Prostate gland (tissue), 2 donors: ENCODE measurements at places on chromosomes 7 and 10. TPM values are rescaled to one million over a fixed set of nuclear protein-coding genes. Genes with fewer than 3 reads are reported as not detected.

Gene GPR146
- 25.9 TPM for total RNA-seq

Gene RBP4
- 5.3 TPM for total RNA-seq

DNA sequence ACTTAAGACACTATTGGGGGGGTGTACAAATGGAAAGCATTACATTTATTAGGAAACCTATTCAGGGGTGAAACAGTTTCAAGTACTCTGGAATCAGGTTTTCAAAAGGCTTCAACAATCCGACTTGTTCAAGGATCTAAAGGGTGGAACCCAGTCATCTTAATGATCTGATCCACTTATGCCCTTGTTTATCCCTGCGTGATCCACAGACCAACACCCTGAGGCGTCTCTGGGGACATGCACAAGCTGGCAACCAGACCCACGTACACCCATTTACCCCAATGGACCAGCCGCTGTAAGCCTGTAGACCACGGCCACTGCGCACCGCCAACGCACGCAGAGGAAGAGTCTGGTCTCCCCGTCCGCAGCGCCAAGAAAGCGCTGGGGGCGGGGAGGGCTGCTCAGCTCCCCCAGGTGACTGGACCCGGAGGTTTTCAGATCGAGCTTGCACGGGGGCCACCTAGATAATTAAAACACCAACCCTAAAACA, 13.4 kb downstream of the HNRNPF start:
- DNase-seq, result no peak

GRCh38 chr7:3162289-3162688, 118.6 kb upstream of the CARD11 start:
- DNase-seq, result no peak

DNA sequence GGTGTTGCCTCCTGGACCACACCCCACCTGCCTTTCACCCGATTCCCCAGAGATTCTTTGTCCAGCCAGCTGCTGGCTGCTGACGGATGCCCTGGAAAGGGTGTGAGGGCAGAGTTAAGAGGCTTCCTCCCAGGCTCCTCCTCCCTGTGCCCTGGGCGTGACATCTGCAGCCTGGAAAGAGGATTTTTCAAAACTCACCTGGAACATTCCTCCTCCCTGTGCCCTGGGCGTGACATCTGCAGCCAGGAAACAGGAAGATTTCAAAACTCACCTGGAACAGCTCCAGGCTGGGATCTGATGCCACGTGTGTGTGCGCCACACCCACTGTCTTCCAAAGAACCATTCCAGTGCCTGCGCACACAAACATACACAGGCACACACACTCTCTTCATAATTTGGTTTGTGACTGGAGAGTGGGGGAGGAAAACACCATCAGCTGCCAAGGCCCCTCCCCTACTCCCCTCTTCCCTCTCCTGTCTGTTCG, 5.2 kb downstream of the MARVELD1 start:
- peak; percentile 92 for DNase-seq

Gene CISD1
- total RNA-seq, result 10.3 TPM

Gene TFR2
- 0.59 TPM for total RNA-seq

Gene RAPGEF5
- total RNA-seq, result 29.8 TPM

DNA sequence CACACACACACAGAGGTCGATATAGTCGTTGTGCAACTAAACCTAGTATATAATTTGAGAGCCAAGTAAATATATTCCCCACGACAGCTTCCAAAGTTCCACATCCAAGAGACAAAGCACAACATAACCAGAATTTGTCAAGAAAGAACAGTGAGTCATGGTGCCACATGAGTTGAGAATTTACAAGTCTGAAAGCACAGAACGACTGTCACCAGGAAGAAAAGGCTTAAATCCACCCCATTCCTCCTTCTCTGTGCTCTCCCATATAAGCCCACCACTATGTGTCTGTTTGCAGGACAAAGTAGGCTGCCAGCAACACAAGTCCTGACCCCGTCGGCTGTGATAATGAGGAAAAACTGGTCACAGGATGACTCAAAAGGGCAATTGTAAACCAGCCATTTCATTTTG, 32.8 kb downstream of the GSAP start:
- DNase-seq, result no peak

- no peak for DNase-seq
Observed at GRCh38 chr10:128907155-128907941, 559.7 kb upstream of the MGMT start.

DNA sequence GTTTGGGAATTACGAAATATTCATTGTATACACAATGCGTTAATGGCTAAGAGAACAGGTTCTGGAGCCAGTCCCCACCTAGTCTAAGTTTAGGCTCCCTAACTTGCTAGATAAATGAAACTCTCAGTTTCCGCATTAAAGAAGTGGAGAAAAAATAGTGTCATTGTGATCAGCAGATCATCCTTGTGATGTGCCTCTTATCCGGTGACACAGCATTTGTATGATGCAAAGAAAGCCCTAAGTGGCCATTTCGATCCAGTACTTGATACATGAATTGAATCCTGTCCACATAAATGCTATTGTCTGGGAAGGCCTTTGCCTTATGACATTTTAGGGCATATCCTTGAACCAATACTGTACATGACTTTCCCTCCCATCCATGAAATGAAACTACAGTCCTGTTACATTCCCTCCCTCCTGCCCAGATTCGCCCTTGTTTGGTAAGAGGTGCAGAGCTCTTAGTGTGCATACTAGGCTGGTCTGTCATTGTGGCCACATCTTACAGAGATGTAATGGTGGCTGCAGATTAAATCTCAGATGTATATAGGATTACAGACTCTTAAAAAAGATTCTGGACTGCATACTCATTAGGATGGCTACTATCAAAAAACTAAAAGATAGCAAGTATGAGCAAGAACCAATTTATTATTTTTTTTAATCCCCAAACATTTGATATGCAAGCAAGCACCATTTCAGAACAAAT, 80.9 kb downstream of the LRRC4 start:
- DNase-seq, result no peak

Gene RTKN2
- 3.6 TPM for total RNA-seq

GRCh38 chr10:28628184-28628893, 49.0 kb upstream of the BAMBI start:
- peak; percentile 69 for DNase-seq

DNA sequence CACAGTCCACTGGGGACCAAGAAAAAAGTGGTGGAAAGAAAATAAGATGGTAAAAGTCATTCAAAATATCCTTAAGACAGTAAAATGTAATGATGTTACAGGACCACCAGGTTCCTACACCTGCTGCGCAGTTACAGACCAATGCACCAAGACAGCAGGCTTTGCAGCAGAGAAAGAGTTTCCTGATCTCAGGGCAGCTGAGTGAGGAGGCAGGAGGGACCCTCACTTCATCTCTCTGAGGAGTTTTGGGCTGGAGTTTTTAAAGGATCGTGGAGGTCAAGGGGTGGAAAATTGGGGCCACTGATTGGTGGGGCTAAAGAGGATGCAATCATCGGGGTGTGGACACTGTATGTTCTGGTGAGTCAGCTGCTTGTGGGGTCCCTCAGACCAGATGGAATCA, 100.0 kb downstream of the BMS1 start:
- DNase-seq, result no peak

DNA sequence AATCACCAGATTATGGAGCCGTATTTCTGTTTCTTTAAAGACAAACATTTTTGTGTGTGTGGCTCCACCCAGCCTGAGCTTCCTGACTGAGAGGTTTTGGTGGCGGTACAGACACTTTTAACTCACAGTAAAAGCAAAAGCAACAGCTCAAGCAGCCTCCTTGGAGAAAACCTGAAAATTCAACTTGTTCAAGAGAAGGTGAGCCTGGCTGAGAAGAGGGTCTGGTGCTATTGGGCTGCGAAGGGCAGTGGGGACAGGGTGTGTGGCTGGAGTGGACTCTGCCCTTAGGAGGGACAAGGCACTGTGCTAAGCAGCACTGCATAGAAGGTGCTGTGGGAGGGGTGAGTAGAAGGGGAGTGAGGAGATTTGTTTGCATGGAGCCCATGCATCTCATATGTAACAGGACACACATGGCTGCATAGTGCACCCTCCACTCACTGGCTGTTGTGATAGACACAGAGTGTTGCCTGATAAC, at the start of gene GIMAP7:
Gene GIMAP7 (plus strand): TSS at position 125 of the 475 bp plus-strand sequence. CDS start 5,103 bp downstream, outside the sequence.
- no peak for DNase-seq

Gene FAM237B
- total RNA-seq, result not detected

Gene FAM107B
- total RNA-seq, result 63.9 TPM

GRCh38 chr7:40597517-40597916, 462.7 kb downstream of the SUGCT start:
- no peak for DNase-seq

DNA sequence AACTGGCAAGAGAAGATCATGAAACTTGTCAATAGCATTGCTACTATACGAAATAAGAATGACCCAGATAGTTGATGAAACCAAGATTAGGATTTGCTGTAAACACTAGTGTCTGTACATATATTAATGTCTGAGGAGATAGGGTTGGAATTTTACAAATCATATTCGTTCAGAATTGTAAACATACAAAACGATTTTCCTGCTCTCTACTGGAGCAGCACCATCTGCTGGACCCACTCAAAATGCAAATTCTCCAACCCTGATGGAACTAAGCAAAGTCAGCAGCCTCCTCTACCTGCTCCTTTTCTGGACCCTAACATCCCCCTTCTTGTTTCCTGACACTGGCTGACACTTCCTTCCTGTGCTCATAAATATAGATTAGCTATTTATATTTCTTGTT, 29.4 kb upstream of the SGMS1 start:
- DNase-seq, result peak; percentile 15

DNA sequence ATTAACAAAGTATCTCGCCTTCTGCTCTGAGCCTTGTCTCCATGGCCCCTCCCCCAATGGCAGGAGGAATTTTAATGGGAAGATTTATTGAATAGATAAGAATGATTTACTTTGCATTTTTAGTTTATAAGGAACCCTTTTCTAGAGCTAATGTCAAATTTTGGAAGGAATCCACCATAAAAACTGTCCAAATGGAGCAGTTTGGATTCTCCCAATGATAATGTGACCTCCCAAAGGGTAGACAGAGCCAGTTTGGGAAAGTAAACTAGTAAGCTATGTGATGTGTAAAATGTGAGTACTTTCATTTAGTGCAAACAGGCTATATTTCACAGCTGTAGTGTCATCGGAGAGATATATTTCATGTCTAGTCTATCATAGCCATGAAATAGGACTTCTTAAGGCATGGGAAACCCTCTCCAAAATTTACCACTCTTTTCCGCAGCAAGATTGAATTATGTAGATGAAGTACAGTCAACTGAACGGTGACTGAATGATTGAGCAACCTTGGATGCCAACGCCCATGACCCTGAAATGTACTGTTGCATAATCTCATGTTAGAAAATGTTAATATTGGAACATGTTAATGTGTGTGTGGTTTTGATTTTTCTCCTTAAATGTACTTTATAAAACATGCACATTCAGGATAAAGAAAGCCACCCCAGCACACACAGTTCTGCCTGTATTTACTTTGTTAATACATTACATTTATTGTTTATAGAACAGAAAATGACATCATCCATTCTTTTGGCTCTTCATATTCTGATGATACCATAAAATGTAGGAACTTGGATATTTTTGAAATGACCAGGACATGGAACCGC, 140.6 kb downstream of the NRP1 start:
- peak; percentile 9 for DNase-seq

Gene DYDC2
- total RNA-seq, result not detected

Gene FLNC
- total RNA-seq, result 150 TPM

DNA sequence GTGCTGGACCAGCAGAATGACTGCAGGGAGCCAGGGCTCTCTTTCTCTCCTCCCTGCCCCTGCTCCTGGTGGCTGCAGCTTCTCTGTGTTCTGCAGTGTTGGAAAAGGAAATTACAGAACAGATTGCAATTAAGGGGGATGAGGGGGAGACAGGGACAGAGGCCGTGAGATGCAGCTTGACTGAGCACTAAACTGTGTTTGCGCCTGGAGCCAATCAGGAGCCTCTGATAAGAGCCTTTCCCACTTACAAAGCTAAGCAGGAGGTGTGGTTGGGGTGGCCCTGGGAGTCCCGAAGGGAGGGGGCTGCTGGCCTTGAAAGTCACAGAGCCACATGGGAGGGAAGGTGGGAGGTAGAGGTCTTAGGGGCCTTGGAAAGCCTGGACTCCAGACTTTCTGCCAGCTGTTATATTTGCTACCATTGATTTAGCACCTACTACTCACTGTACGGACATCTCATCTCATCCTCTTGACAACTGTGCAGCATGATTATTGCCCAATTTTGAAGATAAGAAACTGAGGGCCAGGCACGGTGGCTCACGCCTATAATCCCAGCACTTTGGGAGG, 26.7 kb downstream of the TRIM8 start:
- no peak for DNase-seq

- no peak for DNase-seq
Observed at GRCh38 chr7:30465811-30466180, 12.8 kb downstream of the NOD1 start.

- DNase-seq, result no peak
Observed at GRCh38 chr7:133709036-133709880, 417.9 kb upstream of the LRGUK start.

Gene CRHR2
- not detected for total RNA-seq

Gene GIMAP6
- 15.7 TPM for total RNA-seq

Gene EZH2
- total RNA-seq, result 2.3 TPM

DNA sequence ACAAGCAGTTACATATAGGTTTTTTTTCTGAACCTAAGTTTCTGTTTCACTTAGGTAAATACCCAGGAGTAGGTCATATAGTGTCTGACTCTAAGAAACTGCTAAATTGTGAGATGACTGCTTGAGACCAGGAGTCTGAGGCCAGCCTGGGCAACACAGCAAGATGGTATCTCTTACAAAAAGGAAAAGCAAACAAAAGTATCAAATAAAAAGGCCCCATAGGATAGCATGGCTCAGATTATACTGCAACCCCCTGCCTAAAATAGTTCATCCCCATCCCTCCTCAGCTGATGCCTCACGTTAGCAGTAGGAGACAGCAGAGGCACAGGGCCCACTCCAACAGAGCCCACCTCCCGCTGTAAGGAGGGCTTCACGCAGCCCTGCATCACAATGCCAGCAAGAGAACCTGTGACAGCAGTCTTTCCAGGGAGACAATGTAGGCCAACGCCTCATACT, 90.3 kb downstream of the SRPK2 start:
- no peak for DNase-seq

DNA sequence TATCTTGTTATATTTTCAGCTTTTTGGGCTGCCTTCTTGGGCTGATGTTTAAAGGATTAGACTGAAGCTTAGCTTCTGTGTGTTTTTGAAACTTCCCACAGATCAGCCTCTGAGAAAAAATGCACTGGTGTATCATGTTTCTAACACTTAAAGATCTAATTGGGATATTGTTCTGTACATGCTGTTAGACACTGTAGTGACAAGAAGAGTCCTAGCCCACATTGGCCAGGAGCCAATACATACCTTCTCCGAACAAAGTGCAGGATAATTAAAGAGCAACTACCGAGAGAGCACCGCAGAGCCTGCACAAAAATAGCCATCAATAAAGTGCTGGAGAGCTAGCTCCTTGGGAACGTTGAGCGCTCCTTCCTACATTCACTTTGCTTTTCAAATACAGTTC, 289.4 kb upstream of the SP8 start:
- DNase-seq, result no peak

Gene CUBN
- total RNA-seq, result 9.7 TPM
